ENCODE measurements at places on chromosomes 11 and 22. TPM values are rescaled to one million over a fixed set of nuclear protein-coding genes. Genes with fewer than 3 reads are reported as not detected.

DNA sequence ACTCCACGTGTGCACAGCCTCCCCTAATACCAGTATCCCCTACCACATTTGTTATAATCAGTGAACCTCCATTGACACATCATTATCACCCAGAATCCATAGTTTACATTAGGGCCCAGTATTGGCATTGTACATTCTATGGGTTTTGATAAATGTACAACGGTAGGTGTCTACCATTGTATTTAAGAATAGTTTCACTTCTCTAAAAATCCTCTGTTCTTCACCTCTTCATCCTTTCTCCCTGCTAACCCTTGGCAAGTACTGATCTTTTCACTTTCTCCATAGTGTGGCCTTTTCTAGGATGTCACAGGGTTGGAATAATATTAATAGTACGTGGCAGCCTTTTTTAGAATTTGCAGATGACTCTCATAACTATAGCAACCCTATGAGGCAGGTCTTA is 353.8 kb downstream of the DDX10 start:
- DNase-seq, result no peak

DNA sequence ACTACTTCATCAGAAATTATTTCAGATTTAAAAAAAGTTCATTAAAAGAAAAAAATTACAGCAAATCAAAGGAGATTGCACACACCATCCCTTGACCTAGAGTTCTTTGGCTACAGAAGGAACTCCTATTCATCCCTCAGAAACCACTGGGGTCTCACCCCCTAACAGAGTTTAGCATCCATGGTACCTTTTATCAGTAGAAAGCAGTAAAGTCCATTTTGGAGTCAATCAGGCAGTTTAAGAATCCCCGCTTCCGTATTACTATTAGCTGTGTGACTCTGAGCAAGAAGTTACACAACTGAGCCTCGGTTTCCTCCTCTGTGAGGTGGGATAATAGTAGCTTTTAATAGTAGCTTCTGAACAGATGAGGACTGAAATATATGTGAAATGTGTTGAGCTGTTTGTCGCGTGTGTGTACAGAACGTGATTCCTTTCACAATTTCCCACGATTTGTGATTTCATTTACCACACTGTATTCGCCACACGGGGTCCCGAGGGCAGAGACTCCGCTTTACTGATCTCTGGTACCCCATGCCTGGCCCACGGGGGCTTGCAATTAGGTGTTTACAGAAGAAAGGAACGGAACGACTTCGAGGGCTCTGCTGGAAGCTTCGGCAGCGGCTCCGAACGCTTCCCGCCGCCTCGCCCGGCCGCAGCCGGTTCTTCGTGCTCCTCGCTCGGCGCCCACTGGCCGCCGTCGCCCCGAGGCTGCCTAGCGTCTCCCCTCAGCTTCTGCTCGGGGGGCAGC is 72.5 kb upstream of the ZBED5 start:
- no peak for DNase-seq

DNA sequence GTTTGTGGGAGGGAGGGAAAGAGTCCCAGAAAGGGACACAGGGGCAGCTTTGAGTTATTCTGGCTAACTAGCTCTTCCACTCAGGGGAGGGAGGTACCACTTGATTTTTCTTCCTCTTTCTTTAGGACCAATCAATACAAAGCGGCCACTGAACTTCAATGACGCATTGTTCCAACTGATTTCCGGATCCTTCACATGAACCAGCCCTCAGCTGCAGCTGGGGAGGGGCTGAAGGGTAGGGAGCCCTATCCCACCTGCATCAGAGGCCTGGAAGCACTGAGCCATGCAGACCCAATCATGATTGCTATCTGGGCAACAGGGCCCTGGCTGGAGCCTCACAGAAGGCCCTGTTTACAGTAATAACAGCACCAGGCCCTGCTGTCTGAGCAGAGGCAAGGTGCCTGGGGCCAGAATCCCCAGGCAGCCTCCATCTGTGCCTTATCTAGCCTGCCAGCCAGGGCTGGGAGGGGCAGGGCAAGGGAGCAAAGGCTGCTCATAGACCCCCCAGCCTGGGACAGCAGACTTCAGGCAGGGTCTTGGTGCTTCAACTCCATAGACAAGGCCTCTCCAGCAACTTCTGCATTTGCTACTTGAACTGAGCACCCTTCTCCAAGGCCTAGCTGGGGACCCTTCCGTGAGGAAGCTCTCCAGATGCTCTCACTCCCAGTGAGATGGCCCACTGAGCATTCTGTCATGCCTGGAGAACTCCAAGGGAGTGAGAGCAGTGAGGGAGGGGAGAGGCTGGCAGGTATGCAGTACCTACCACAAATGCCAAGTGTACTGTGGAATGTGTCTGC is 22.5 kb downstream of the CLPB start:
- DNase-seq, result peak; percentile 13

- DNase-seq, result no peak
These were observed 527 bp downstream of the CARD10 start for GRCh38 chr22:37518509-37519267.

- no peak for DNase-seq
These were observed 12.1 kb downstream of the TRIM51 start for GRCh38 chr11:55895216-55895615.

DNA sequence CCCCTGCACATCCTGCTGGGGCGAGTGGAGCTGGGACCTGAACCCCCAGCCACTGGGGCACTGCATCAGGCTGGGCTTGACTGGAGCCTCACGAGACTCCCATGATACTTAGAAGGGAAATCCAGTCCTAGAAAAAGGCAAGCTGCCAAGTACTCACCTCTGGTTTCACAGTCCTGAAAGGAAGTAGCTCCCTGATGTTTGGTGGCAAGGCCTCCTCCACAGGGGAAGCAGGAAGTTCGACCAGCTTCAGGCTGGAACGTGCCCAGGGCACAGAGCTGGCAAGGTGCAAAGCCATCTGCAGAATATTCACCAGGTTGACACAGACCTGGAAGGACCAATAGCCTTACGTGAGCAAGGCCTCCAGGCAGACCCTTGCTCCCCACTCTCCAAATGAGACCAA is 26.8 kb upstream of the NRIP3 start:
- no peak for DNase-seq

DNA sequence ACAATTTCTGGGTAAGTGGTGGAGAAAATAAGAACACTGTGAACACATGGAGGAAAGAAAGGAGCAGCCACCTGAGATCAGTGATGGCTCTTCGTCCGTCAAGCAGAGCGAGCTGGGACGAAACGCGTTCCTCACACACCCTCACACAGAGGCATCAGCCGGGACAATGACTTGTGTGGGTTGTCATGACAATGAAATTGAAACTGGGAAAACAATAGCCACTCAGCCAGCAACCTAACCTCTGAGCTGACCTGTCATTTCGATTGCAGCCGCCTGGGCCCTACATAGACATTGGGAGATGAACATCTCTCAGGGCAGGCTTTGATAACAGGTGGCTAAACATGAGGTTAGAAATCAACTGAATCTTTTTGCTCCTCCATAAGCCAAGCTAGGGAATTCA is 51.3 kb downstream of the TRIM29 start:
- DNase-seq, result no peak

DNA sequence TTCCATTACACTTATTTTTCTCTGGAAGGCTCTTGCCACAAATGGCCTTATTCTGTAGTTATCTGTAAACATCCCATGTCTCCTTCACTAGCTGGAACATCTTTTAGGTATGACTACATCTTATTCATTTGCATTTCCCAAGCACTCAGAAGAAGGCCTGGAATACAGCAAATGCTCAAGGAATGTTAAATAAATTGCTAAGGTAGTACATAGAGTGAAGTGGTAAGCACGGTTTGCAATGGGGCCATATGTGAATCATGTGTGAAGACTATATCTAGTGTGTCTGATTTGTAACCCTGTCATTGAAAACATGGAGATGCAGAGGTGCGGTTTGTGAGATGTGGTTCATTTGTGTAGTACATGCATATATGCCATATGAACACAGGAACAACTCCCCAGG is 33.5 kb downstream of the GDPD4 start:
- no peak for DNase-seq

GRCh38 chr11:30719371-30719770 is 133.2 kb upstream of the MPPED2 start:
- no peak for DNase-seq

DNA sequence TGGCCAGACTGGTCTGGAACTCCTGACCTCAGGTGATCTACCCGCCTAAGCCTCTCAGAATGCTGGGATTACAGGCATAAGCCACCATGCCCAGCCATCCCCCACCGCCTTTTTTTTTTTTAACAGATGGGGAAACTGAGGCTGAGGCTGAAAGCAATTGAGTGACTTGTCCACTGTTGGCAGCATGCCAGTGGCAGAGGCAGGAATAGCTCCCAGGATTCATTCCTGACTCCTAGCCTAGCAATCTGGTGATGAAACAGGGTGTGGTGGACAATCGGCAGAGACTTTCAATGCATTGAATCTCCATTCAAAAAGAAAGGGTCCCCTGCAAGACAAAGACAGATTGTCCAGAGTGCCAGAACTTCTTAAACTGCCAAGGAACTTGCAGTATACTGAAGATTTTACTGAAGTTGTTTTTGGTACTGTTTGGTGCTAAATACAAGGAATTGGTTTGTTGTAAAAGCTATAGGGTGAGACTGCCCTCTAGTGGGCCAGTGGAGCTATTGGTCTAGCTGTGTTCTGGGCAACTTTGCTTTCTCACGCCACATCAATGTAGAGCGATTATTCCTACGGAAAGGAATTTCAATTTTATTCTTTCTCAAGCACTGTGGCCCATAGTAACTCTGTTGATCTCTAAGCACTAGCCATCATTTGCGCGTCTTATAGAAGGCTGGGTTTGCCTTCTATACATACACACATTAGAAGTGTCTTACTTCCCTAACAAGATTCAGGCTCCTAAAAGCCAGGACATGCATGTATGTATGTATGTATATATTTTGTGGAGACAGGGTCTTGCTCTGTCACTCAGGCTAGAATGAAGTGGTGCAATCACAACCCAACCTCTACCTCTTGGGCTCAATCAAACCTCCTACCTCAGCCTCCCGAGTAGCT is 21.0 kb downstream of the C22orf31 start:
- peak; percentile 33 for DNase-seq

DNA sequence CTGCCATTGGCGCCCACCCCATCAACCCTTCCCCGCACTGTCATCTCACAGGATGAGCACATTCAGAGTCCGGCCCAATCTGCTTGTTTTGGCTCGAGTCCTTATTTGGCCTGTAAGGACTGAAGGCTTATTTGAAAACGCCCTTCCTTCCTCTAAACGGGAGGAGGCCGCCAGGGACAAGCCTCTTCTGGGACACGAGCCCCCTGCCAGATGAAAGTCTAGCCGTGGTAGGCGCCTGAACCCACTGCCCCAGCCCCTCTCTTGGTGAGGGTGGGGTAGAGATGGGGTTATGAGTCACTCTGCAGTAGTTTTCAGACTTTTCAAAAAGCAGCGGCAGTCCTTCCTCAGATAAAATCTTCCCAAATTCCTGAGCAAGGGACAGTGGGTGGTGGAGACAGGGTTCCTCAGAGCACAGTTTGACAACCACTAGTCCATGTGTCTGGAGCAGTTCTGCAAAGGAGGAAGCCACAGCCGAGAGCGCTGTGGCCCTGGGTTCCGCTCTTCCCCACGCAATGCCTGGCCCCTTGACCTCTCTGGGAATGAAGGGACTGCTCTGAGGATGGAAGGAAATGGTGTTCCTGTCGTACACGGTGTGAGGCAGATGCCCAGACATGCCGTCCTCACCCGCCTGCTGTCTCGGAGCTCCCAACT is 57.0 kb downstream of the MYH9 start:
- DNase-seq, result no peak

GRCh38 chr22:24588757-24589481 is 4.0 kb downstream of the LRRC75B start:
- DNase-seq, result no peak

GRCh38 chr22:48091060-48091650 is 1328.7 kb downstream of the TBC1D22A start:
- no peak for DNase-seq

DNA sequence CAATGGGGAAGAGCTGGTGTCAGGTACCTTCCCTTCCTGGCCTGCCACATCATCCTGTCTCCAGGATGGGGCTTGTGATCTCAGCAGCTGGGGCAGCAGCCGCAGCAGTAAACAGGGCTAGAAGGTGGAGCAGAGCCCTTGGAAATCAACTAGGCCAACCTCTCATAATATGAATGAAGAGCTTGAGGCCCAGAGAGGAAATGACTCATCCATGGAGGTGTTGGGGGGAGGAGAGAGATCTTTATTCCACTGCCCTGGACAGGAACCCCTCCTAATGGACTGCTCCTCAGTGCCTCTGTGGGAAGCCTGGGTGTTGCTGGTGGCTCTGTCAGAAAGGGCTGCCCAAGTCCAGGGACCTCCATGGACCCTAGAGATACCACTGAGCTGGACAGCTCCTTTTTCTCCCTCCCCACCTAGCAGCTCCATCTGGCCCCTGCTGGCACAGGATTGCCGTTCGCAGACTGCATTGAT is 111.8 kb downstream of the OSBP2 start:
- DNase-seq, result no peak

- no peak for DNase-seq
These were observed 22.3 kb downstream of the CSF2RB start for GRCh38 chr22:36935694-36936093.

- no peak for DNase-seq
These were observed 8.8 kb downstream of the SERPIND1 start for GRCh38 chr22:20782596-20783299.

- DNase-seq, result no peak
These were observed 49.3 kb downstream of the ME3 start for GRCh38 chr11:86623041-86623621.

DNA sequence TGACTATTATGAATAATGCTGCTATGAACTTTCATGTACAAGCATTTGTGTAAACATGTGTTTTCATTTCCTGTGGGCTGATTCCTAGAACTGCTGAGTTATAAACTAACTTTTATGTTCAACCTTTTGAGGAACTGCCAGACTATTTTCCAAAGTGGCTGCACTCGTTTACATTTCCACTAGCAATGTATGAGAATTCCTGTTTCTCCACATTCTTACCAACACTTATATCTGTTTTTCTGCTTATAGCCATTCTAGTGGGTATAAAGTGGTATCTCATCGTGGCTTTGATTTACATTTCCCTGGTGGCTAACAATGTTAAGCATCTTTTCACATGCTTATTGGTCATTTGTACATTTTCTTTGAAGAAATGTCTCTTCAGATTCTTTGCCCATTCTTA is 35.2 kb upstream of the SCUBE2 start:
- no peak for DNase-seq

- DNase-seq, result no peak
These were observed 23.0 kb downstream of the FZD4 start for GRCh38 chr11:86932259-86932585.

The C11orf86 gene
- total RNA-seq, result not detected

The FKBP2 gene
- 57.7 TPM for total RNA-seq

The PEX26 gene
- total RNA-seq, result 46.1 TPM

The OR5A1 gene
- total RNA-seq, result not detected

The LRRC56 gene
- total RNA-seq, result 5.4 TPM

The SHANK3 gene
- 6.9 TPM for total RNA-seq

The NTM gene
- total RNA-seq, result 4.2 TPM

The ST14 gene
- total RNA-seq, result 94.9 TPM

The MGAT3 gene
- 28.8 TPM for total RNA-seq

The CATSPER1 gene
- not detected for total RNA-seq

The OR10A5 gene
- total RNA-seq, result not detected

The BBS1 gene
- 75.4 TPM for total RNA-seq

The RIMBP3C gene
- total RNA-seq, result not detected
